ENCODE measurements at places on chromosomes 16 and 17.

DNA sequence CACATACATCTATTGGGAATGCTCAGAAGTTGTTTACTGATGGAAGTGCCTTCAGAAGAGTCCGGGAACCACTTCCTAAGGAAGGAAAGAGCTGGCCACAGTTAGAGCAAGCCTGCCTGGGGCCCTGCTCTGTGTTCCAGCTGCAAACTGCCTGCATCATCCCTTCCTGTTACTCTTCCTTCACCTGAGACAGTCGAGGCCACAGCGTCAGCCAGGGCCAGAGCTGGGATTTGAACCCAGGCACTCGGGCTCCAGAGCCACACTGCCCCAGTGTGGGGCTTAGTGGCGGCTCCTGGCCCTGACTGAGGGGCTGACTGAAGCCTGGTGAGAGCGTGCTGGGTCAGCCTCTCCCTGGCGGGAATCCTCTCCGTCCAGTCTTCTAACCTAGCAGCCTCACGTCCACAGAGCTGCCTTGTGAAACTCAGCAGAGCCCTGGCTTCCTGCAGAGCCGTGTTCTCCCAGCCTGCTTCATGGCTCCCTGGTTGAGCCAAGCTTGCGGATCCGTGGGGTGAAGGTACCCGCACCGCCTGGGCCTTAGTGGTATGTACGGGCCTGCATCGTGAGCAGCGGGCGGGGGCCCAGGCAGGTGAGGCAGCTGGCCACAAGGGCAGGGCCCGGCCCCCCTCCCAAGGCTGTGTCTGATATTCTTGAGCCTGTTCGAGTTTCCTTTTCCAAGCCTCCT is 4.6 kb upstream of the C17orf99 start:
- no peak for DNase-seq

DNA sequence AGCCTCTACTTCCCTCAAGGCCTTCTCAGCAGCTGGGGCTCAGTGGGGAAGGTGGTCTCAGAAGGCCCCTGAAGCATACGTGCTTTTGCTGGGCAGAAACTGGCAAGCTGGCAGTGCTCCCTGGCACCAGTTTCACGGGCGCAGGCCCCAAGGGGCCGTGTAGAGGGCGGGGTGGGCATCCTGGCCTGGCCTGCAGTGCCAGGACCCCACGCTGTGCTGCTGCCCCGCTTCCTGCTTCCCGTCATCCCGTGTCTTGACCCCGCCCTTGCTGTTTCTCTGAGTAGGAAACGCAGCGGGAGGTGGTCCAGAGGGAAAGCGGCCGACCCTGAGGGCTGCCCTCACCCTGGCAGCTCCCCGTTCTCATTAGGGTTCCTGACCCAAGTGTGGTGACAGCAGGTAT is 6.8 kb downstream of the CDK5R1 start:
- DNase-seq = no peak

- no peak for DNase-seq
Observed at GRCh38 chr16:68760671-68761275, 23.7 kb downstream of the CDH1 start.

- DNase-seq = no peak
Observed at GRCh38 chr16:49417354-49417753, 43.8 kb downstream of the C16orf78 start.
